NCI-H1694 (cell line): ENCODE measurements at places on chromosomes 12 and 14.

GRCh38 chr12:76030341-76031080 lies 1.1 kb downstream of the PHLDA1 start:
- DNase-seq: no peak

DNA sequence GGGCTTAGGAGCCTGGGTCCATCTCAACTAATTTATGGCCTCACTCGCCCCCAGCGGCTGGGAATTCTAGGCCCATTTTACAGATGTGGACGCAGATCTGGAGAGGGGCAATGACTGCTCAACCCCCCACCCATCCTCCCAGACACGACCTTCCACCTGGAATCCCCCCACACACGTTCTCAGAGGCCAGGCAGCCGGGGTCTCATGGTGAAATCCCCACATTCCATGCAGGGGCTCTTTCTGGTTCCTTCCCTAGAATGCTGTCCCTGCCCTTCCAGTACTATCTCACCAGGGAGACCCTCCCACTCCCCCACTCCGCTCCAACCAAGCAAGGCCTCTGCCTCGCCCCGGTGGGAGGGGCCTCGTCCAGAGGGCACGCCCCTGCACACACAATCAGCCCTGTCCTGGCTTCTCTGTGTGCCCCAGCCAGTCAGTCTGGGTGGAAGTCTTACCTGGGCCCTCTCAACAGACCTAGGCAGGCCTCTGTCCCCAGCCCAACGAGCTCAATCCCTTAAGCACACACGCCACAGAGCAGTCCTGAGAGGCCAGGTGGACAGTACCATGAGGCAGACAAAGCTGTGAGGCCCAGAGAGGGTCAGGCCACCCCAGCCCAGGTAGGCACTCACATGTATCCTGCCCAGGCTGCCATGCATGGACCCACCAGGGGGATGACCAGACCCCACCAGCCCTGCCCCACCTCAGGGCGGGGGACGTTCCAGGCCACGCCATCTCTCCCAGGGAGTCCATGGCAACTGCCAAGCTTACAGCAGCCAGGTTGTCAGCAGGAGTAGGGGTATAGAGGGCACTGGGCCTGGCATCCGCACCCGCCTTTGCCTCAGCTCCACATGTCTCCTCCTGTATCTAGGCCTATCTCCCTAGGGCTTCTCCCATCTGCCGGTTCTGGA lies 1.3 kb upstream of the ANKRD9 start:
- peak; percentile 35 for DNase-seq

- DNase-seq: no peak
Observed at GRCh38 chr14:105690671-105691070, 164.3 kb downstream of the TMEM121 start.

DNA sequence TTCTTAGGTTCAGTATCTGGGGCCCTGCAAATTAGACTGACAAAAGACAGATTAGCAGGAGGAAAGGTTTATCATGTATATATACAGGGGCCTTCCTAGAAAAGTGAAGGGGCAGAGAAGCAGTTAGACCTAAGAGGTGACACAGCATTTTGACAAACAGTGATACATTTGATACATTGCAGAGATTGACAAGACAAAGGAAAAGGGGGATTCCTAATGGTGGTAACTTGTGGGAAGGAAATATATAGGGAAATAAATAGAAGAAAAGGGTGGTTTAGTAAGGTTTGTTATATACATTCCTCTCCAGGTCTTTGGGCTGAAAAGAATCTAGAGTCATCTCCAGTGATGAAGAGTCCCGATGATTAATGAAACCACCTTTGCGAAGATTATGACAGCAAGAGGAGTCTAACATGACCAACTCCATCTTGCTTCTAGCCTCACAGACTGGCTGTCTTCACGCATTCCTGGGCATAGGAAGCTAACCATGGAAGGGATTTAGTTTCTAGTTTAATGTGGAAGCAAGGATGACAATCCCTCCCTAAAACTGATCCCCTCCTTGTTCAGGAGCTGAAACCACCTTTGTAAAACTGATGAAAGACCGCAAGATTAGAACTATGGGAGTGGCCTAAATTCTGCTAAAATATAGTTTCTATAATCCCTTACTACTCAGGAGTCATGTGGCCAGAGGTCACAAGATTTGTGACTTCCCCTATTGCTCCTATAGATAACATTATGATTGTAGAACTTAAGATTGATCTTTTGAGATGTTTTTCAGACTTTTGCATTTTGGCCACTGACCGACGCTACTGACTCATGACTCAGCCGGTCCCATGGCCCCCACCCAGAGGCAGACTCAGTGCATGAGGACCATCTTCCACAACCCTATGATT lies 31.1 kb upstream of the CPM start:
- DNase-seq: no peak

DNA sequence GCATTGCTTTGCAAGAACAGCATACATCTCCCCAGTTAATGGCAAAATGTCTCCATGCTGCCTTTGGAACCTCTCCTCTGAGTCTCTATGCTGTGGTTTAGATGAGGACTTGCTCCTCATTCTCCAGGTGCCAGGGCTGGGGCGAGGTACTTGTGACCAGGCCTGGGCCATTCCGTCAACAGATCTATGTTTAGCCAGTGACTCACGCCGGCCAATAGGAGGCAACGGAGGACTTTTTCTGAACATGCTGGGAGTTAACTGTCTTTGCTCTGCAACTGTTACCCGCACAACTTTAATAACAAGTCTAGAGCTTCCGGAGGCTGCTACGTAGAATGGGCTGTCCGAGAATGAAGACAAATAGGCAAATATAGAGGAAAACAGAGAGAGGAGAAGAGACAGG lies 214.2 kb downstream of the GLT1D1 start:
- DNase-seq: no peak

DNA sequence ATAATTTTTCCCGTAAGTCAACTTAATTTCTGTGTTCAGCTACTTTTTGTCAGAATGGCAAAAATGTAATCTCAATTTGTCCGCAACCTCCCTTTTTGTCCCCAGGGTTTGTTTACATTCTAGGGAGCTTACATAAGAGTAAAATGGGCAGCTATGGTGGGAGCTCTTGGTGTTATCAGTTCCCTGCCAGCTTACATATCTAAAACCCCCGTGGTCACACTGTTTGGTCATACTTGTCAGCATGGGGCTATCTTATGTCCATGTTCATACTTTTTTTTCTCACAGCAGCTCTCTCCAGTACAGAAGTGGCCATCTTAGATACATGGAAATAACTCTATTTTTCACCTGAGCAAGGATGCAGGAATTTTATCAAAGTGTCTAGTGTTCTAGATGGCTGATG lies 16.7 kb downstream of the SLCO1C1 start:
- DNase-seq: no peak
